Stimulated activated CD8-positive, alpha-beta memory T cell treated with anti-CD3 and anti-CD28 coated beads, Interleukin-4, amount 100 ng/mL, for 24 hours (primary cell): ENCODE measurements at places on chromosomes 3 and 15.

DNA sequence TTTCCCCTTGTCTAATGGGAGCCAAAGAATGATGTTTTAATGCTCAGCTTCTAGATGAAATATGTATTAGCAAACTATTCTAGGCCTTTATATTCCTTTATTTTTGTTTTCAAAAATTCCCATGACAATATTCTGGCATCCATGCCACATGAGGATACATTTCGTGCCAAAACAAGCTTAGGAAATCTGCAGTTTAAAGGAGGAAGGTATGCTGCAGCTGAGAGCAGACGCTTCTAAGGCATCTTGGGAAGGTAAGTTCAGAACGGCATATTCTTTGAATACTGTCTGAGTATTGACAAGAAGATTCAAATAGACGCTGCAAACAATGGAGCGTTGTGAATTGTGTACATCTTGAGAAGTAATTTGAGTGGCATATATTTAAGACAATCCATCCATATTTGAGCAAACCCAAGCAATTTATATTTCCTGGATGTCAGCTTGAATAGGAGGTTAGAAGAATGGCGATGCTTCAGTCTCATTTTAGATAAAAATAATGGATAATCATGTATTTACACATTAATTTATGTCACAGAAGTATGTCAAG is 158.6 kb downstream of the RAP2B start:
- DNase-seq = no peak

DNA sequence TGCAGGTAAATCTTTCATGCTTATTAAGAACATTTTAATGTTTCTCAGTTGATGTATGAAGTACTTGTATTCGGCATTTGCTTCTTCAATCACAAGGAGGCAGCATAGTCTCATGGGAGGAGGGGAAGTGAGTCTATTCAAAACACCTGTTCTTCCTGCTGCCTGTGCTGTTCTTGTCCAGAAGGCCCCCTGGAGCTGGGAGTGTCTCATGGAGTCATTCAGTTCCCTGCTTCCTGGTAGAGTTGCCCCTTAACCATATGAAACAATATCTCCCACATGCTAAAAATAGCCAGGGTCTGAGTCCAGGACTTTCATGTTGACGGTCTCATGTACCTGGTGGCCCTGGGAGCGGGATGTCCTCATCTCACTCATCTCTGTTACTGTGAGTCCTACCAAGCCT is 15.5 kb upstream of the PPP1R2 start:
- no peak for DNase-seq

- DNase-seq = no peak
Observed at GRCh38 chr15:60720086-60720485, 241.1 kb upstream of the ICE2 start.

DNA sequence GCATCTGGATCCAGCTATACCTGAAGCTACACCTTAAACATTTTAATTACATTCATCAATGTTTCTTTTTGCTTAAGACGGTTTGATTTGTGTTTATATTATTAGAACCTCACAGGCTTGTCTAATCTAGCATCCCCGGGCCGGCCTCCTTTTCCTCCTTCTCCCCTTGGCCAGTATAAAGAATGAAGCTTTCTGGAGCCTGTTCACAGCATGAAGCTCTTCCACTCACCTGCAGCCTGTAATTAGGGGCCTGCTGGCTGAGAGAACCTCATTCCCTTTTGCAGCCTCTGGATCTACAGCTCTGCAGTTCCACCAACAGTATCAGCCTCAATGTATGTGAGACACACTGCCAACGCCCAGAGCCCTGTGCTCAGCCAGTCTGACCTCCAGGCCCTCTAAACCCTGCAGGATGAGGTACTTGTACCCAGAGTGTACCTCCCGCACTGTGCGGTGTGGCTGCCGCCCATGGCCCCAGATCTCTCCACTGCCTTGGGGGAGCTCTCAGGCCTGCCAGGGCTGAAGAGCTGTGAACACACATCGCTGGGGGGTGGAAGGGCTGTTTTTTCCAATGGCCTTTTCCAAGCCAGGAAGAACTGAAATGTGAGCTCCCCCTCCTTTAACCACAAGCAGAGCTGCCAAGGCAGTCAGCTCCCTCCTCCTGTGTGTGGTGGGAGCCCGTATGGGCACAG is 114.7 kb upstream of the ALDH1A3 start:
- DNase-seq = no peak

DNA sequence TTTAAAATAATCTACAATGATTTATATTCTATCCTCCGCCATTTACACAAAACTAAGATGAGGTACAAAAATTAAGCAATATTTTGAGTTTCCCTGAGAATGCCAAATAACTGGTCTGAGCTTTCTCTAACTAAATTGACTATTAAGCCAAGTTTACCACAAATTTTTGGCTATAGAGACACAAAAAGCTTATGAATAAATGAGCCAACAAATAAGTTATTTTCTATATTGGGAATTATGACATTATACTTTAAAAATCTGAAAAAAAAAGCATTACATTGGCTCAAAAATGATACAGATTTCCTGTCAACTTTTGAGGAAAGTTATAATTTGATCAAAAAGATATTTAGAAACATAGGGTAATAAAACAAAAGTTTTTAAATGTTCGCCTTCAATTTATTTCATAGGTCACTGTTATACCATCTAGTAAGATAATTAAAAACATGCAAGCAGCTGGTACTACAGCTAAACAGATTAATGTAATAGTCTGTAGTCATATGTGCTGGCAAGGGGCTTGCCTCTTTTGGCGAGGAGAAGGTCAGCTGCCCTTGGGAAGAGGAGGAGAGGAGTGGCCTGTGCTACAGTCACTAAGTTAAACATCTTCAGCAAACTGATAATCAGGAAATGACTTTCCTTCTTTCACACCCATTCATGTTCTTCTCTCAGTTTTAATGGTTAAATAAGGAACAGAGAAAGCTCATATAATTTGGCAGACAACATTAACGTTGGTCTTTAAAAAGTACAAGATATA is 318.5 kb downstream of the TBC1D5 start:
- no peak for DNase-seq

- no peak for DNase-seq
Observed at GRCh38 chr3:192841428-192841827, 76.2 kb downstream of the MB21D2 start.

DNA sequence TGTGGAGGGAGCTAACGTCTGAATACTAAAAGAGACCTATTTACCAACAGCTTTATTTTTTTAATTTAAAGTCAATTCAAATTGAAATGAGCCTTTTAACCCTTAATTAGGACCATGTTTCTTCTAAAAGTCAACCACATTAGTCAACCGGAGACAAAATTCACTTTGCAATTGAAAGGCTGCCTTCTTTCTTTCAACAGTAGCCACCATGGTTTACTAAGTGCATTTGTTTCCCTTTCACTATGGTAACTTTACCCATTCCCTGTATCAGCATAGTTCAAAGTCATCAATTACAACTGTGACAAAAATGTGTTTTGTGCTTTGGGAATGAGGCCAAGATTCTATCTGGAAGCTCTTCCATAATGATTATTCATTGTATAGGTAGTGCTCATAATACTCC is 225.4 kb downstream of the EPHA3 start:
- no peak for DNase-seq

DNA sequence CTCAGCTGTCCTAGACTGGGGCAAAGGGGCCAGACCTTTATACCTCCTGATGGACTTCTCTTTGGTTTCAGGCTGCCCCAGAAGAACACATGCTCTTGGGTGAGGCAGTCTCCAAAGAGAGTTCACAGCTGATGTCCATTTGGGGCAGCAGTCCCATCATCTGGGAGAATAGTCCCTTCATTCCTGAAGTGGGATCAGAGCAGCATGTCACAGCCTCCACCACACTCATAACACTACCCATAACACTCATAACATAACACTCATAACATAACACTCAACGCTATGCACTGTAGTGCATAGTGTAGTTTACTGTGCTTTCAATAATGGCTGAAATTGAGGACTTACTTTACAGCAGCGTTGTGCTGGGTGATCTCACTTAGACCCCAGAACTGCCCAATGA is 36.7 kb upstream of the PLCL2 start:
- no peak for DNase-seq

DNA sequence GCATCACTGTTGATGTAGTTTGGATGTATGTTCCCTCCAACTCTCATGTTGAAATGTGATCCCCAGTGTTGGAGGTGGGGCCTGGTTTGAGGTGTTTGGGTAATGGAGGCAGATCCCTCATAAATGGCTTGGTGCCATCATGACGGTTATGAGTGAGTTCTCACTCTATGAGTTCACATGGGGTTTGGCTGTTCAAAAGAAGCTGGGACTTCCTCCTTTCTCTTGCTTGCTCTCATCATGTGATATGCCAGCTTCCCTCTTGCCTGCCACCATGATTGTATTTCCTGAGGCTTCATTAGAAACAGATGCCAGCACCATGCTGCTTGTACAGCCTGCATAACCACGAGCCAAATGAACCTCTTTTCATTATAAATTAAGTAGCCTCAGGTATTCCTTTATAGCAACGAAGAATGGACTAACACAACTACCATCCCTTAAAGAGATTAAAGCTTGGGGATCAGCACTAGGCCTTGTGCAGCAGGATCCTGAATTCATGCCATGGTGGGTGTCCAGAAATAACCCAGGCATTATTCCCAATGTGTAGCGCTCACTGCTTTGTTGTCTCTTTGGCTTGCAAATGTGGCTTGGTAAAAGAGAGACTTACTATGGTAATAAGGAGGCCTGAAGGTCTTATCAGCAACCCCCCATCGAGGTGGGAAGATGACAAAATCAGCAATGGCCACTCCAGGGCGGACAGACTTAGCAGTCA is 41.9 kb downstream of the NDUFB4 start:
- DNase-seq = no peak

DNA sequence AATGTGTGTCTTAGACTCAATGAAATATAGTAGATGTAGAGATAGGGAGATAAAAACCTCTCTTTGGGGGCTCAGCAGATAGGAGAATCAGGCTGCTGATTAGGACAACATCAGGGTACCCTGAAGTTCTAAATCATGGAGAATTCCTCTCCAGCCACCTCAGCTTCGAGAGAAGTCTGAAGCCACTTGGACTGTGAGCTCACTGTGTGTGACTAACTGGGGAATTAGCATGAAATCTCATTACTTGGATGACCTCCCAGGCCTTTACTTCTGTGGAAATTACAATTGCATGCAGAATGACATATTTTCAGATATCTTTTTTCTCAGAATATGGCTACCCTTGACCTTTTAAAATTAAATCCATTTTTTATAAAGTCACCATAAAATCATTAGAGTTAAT is 128.0 kb upstream of the MRPL3 start:
- DNase-seq = no peak

- DNase-seq = no peak
Observed at GRCh38 chr15:62834686-62835329, 207.7 kb upstream of the TPM1 start.

DNA sequence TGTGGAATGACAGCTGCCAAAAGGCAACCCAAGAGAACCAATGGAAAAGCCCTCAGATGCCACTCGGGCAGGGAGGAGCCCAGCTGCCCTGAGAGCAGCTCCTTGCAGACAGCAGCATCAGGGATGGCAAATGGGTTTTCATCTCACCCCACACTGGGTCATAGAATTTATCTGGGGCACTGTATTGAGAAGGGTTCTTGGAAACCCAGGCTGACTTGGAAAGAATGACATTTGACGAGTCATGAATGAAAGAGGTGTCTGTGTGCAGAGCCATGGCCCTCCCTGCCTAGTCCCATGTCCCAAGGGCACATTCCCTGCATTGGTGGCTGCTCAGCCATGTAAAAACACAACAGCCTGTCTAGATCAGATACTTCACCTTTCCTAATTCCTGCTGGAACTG is 157.9 kb upstream of the BHLHE40 start:
- DNase-seq = no peak

- no peak for DNase-seq
Observed at GRCh38 chr15:91491101-91491950, 362.2 kb upstream of the SLCO3A1 start.

DNA sequence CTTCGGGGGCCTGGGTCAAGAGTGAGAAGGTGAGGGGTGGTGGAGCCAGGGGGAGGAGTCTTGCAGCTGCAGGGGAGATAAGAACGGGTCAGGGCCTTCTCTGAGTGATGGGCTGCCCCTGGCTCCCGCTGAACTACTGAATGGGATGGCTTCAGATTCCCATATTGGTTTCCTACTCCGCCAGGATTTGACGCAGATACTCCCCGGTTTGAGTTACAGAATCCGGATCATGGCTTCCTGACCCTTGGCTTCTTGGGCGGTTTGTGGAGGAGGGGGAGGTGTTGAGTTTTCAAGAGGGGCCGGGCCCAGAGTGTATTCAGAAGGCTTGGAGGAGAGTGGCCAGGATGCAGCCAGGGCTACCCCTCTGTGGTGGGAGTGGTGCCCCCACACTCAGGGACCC is 119.9 kb upstream of the ATP2B2 start:
- no peak for DNase-seq

DNA sequence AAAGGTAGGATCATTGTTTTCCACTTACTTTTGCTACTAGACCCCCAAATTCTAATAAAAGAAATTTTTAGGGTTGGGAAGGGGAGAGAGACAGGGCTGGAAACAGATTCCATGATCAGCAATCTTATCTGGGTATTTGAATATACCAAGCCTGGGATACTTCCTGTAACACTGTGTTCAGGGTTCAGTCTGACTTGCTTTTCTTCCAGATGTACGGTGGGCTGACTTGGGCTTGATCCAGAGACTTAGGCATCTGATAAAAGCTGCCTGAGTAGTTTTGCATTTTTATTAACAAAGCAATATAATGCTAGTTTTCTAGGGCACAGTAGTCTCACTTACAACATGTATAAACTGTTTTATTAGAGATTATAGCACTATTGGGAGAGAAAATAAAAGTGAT is 49.2 kb downstream of the KCNMB2 start:
- no peak for DNase-seq

DNA sequence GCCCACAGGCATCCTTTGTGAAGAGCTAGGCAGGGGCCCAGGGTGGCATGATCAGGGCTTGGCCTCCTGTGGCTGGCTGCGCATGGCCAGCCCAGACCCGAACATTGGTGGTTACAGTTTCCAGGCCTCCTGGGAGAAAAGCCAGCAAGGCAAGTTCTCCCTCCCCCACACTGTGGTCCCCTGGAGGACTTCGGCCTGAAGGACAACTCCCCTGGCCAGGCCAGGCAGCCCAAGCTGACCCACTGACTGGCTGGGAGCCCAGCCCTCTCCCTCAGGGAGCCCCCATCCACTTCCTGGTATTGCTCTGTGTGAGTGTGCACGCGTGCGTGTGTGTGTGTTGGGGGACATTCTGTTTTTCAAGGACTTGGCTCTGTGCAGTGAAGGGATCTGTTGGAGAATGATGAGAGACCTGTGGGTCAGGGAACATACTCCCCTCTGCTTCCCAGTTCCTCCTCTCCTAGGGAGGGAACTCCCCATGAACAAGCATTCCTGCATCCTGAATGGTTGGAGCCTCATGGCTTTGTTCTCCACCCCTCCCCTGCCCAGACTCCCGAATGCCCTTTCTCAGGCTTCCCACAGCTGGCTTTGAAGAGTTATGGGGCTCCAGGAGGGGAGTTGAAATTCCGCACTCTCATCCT is 29.5 kb downstream of the CORO2B start:
- no peak for DNase-seq

GRCh38 chr3:102614585-102614984 is 179.8 kb downstream of the ZPLD1 start:
- DNase-seq = no peak
